ENCODE measurements at places on chromosomes 5 and 9.
A peak's percentile ranks its signal among the peaks of the same experiment; 100 is the strongest.

DNA sequence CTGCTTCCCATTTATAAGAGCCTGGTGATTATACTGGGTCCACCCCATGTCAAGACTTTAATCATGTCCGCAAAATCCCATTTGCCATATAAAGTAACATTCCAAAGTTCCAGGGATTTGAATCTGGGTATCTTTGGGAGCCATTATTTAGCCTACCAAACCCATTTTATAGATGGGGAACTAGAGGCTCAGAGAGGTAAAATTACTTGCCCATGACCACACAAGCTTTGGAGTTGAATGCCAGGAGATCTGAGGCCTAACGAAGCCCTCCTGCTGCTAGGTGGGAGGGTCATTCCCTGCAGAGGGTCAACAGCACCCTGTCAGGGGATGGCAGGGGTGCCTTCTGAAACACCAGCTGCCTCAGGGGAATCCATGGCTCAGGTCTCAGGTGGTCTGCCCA, 13.0 kb upstream of the AKNA start:
- no peak for DNase-seq

- DNase-seq, result no peak
Measured at GRCh38 chr5:62569470-62569869, 9.1 kb upstream of the LRRC70 start.

- no peak for DNase-seq
Measured at GRCh38 chr5:13975246-13975645, 30.8 kb upstream of the DNAH5 start.

GRCh38 chr5:79875230-79875629, 115.8 kb downstream of the MTX3 start:
- no peak for DNase-seq

DNA sequence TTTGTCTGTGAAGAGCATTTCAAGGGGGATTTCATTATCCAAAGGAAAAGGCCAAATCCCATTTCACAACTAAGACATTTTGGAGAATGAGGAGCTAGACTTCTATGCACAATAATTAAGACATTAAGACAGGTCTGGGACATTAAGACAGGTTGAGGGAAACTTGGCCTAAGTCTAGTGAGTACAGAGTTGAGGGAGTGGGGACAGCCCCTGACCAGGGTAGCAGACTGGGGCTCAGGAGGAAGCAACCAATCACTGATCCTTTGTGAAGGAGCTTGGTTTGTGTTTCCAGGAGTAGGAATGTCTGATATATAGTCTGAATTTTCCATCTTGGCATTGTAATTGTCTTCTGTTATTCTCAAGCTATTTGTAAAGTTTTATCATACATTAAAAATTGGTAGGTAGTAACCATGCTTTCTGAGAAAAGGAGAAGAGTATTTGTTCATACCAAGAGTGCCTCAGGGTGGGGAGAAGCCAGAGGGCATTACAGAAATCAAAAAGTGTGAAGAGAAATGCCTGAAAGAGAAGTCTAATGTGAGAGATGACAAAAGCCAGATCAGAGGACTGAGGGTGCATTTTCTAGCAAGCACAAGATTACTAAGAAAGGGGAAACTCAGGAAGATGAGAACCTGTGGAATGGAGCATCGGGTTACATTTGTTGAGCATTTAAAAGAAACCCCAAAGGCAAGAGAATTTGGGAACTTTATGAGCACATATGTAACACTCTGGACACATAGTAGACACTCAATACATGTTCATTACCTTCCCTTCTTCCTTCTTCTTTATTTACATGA, 189.3 kb upstream of the PIK3R1 start:
- DNase-seq, result no peak

- peak; percentile 9 for DNase-seq
Measured at GRCh38 chr5:14937254-14937653, 65.7 kb upstream of the ANKH start.

DNA sequence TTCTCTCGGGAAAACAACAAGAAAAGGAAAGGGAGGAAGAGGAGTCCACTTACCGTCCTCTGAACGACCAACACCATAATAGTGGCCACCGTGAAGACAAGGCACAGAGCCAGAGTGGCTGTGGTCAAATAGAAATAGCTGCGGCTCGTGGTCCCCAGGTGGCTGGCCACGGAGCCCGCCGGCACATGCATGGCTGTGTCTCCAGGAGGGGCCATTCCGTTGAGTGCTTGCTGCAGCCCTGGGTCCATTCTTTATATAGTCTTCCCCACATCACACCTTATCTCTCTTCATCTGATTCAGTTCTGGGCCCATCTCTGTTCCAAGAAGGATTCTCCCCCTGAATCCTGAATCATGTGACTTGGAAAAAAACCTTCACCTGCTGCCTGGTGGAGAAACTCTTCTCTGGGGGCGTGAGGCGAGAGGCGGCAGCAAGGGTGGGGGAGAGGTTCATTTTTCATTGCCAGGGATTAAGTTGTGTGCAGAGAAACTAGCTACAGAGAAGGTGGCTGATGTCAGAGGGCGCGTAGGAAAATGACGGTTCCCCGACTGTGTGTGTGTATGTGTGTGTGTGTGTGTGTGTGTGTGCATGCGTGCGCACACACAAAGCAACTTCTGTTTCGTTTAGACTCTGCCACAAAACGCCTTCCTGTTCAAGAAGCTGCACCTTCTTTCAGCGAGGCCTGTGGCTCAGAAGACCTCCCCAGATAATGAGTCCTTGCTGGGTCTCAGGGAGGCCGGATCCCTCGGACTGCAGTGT, at the start of gene TNFSF8:
Gene TNFSF8 (minus strand): TSS at position 536 of the 757 bp plus-strand sequence. CDS start 288 bp downstream, at position 248.
- no peak for DNase-seq

- no peak for DNase-seq
Measured at GRCh38 chr9:91558879-91559278, 135.2 kb upstream of the NFIL3 start.

- no peak for DNase-seq
Measured at GRCh38 chr5:171945066-171945465, 61.4 kb downstream of the FBXW11 start.

All from pons (tissue), 1 donor.